ENCODE measurements at places on chromosomes 11 and 22.

- H3K36me3 ChIP-seq, result no peaks in the 10 kb centered on the region
- no peaks in the 10 kb centered on the region for H3K27me3 ChIP-seq
- no peak overlapping the region for H3K27ac ChIP-seq
- no peaks in the 10 kb centered on the region for H3K4me1 ChIP-seq
Measured at GRCh38 chr11:35968386-35969088, 24.7 kb downstream of the LDLRAD3 start.

DNA sequence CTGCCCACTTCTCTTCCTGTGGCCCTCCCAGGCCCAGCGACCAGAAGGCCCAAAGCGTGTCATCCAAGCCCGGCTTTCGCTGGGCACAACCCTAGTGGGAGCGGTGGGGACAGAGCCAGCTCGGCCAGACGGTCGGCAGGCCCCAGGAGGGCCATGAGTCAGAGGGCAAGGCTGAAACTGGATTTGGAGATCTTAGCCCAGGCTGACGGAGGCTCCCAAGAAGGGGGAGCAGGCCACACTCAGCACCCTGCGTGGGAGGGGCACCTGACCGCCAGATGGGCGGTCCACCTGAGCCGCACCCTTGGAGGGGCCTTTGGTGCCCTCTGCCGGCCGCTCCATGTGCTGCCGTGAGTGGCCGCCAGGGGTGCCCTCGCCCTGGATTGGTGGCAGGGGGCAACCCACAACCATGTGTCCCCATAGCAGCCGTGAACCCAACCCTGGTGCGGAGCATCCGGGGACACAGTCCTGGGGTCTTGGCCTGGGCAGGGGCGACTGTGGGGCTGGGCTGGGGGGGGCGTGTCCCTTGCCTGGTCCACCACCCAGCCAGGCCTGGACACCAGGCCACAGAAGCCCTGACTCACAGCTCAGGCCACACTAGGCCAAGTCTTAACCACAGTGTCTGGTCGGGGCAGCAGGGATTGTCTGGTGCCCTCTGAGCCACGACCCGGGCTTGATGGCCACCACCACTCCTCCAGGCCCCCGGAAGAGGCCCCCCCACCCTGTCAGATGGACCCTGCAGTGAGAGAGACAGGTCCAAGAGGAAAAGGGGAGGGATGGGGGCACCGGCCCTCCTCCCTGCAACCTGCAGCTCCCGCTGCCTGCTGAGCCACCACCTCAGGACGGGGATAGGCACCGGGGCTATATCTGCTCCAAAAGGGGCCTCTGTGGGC is 19.2 kb upstream of the TALDO1 start:
- no peaks in the 10 kb centered on the region for H3K27me3 ChIP-seq
- H3K4me1 ChIP-seq, result peaks cover 27% of the 10 kb centered on the region
- H3K4me3 ChIP-seq, result no peak overlapping the region
- no peak overlapping the region for H3K27ac ChIP-seq
- H3K36me3 ChIP-seq, result no peaks in the 10 kb centered on the region

- no peak overlapping the region for H3K4me3 ChIP-seq
- no peaks in the 10 kb centered on the region for H3K36me3 ChIP-seq
- no peaks in the 10 kb centered on the region for H3K27me3 ChIP-seq
- DNase-seq, result no peak
- no peaks in the 10 kb centered on the region for H3K4me1 ChIP-seq
- no peak overlapping the region for H3K27ac ChIP-seq
Measured at GRCh38 chr11:118846181-118846935, 37.3 kb upstream of the CXCR5 start.

DNA sequence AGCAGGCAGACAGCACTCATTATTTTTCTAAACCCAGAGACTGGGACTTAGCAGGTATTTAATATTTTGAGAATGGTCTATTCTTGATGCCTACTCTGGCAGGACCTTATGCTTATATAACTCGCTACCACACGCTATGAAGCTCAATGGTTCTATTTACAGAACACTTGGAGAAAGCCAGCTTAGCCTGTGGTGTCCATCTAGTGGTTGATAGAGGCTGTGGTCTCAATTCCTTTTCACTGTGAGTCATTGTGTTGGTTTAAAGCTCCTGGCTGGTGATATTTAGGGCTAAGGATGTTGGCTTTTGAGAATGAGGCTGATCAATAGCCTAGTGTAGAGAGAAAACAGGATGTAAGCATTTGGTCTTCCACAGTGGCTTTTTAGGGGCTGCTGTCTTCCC is 206.4 kb downstream of the DBX1 start:
- DNase-seq, result no peak
- H3K36me3 ChIP-seq, result no peaks in the 10 kb centered on the region
- H3K4me1 ChIP-seq, result no peaks in the 10 kb centered on the region
- H3K27ac ChIP-seq, result no peak overlapping the region

GRCh38 chr11:134352111-134352510 is 20.3 kb downstream of the GLB1L2 start:
- H3K27me3 ChIP-seq, result no peaks in the 10 kb centered on the region
- H3K27ac ChIP-seq, result no peak overlapping the region
- peaks cover 6% of the 10 kb centered on the region for H3K4me1 ChIP-seq
- H3K36me3 ChIP-seq, result no peaks in the 10 kb centered on the region
- H3K4me3 ChIP-seq, result no peak overlapping the region

GRCh38 chr22:24465566-24465965 is 29.6 kb upstream of the UPB1 start:
- H3K4me1 ChIP-seq, result no peaks in the 10 kb centered on the region
- H3K27me3 ChIP-seq, result no peaks in the 10 kb centered on the region
- H3K4me3 ChIP-seq, result no peak overlapping the region
- no peak overlapping the region for H3K27ac ChIP-seq
- H3K36me3 ChIP-seq, result no peaks in the 10 kb centered on the region

DNA sequence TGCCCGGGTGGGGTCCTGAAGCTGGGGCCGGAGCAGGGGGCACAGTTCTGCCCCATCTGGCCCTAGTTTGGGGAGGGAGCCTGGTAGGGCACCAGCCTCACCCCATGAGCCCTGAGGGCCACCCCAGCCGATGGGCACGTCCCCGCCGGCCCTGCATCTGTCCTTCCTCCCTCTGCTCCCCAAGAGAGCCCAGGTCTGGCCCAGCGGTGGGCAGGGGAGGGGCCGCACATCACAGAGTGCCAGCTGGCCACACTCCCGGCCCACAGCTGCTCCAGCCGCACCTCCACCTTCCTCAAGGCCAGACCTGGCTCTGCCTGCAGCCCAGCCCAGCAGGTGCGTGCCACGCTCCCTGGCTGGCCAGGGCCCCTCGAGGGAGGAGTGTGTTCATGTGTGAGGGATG is 21.6 kb downstream of the BRSK2 start:
- no peaks in the 10 kb centered on the region for H3K27me3 ChIP-seq
- no peak overlapping the region for H3K27ac ChIP-seq
- H3K4me3 ChIP-seq, result no peak overlapping the region
- DNase-seq, result no peak

DNA sequence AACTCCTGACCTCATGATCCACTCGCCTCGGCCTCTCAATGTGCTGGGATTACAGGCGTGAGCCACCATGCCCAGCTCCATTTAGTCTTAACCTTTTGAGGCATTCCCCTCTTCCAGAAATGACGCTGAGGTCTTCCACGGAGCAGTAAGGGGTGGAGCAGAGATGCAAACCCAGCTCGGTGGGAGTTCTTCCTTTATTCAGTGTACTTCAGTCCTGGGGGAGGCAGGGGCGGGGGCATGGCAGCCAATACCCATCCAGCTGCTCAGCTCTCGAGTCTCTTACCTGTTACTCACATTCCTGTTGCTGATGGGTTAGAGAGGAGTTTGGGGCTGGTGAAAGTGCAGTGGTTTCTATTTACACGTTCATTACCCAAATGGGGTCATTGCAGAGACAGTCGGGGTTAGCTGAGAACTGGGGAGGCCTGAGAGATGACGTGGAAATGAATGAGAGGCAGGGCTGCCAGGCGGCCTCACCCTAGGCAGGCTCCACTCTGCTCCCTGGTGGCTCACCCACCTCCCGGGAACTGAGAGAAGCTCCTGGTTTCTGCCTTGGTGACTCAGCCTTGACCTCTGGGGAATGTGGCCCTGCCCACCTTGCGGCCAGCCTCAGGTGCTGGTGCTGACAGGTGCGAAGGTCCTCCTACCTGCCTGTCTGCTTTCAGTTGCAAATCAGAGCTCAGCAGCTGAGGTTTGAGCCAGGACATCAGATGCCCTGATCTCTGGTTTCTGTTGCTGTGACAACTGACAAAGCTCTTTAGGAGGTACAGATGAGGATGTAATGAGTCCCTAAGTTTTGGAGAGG is 13.4 kb upstream of the ST14 start:
- H3K27ac ChIP-seq, result no peak overlapping the region
- H3K36me3 ChIP-seq, result peaks cover 14% of the 10 kb centered on the region
- H3K4me3 ChIP-seq, result no peak overlapping the region

DNA sequence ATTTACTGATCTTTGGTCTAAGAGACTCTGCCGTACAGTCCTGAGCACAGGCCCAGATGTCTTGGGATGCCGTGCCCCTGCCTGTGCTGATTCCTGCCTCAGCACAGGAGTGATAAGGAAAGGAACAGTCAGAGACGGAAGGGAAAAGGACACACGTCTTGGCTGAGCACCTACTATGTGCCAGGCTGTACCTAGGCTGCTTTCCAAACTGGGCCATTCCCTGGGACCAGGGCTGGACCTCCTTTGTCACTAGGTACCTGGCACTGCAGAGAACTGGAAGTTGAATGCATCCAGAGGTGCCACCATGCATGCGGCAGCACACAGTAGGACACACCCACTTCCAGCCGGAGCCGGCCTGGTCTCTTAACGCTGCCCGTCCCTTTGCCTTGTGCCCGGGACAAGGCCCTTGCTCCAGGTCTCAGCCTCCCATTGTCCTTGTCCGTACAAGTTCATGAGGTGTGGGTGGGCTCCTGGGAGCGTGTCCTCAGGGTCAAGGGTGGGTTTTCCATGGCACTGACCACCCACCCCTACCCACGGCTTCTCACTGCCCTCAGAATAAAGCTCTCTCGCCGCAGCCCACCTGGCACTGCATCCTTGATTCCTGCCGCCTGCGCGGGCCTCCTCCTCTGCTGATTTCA is 1.1 kb upstream of the SSTR3 start:
- no peaks in the 10 kb centered on the region for H3K27me3 ChIP-seq
- no peaks in the 10 kb centered on the region for H3K36me3 ChIP-seq
- no peak overlapping the region for H3K4me3 ChIP-seq

DNA sequence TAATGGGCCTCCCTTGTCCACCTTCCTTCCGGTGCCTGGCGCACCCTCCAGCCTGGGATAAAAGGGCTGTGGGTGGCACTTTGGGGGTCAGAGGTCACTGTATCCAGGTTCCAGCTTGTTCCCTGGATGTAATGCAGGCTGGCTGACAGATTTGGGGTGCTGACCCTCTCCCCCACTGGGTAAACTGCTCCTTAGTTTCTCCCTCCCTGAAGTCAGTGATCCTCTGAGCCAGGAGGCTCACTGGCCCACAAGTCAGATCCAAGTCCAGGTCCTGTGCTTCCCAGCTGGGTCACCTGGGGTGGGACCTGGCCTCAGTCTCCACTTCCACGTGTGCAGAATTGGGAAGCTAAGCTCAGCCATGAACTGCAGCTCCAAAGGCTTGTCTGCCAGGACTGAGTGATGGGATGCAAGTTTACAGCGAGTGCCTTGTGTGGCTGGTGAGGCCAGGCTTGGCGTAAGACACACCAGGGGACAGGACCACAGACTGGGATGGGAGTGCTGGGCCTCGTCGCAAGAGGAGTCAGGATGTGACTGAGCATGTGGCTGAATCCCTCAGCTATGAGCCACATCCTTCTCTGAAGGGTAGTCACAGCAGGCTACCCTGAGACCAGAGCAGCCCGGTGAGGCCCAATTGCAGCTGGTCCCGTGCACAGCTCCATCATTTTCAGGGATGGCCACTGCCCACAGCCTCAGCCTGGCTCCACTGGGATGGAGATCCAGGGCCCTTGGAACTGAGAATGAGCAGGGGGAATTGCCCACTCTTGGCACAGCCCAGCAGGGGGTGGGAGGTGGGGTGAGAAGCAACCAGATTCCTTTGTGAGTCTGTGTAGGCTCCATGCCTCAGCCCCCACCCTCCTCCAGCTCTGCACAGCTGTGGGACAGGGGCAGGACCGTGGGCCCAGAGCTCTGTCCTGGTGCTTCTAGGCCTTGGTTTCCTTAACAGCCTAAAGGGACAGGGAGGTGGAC is 7.2 kb downstream of the SHISA8 start:
- H3K36me3 ChIP-seq, result peaks cover 6% of the 10 kb centered on the region
- peaks cover 38% of the 10 kb centered on the region for H3K27me3 ChIP-seq
- H3K4me1 ChIP-seq, result peaks cover 34% of the 10 kb centered on the region
- no peak overlapping the region for H3K27ac ChIP-seq
- DNase-seq, result no peak

DNA sequence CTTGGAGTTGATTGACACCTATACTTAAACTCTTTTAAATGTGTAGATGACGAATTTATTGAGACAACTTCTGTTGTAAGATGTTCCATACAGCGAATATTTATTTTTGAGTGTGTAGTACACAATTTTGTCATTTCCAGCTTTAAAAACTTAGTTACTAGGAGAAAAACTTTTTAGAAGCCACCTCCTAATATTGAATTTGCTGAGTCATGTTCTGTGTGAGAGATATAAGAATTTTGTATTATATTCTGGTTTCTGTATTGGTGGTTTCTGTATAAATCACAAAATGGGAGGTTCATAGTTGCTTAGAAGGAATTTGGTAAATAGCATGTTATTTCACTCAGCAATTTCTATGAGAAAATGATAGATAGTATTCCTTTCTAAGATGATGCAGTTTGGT is 171.3 kb downstream of the WNT11 start:
- no peaks in the 10 kb centered on the region for H3K27me3 ChIP-seq
- no peaks in the 10 kb centered on the region for H3K36me3 ChIP-seq
- DNase-seq, result no peak
- no peak overlapping the region for H3K27ac ChIP-seq
- no peak overlapping the region for H3K4me3 ChIP-seq
- no peaks in the 10 kb centered on the region for H3K4me1 ChIP-seq

DNA sequence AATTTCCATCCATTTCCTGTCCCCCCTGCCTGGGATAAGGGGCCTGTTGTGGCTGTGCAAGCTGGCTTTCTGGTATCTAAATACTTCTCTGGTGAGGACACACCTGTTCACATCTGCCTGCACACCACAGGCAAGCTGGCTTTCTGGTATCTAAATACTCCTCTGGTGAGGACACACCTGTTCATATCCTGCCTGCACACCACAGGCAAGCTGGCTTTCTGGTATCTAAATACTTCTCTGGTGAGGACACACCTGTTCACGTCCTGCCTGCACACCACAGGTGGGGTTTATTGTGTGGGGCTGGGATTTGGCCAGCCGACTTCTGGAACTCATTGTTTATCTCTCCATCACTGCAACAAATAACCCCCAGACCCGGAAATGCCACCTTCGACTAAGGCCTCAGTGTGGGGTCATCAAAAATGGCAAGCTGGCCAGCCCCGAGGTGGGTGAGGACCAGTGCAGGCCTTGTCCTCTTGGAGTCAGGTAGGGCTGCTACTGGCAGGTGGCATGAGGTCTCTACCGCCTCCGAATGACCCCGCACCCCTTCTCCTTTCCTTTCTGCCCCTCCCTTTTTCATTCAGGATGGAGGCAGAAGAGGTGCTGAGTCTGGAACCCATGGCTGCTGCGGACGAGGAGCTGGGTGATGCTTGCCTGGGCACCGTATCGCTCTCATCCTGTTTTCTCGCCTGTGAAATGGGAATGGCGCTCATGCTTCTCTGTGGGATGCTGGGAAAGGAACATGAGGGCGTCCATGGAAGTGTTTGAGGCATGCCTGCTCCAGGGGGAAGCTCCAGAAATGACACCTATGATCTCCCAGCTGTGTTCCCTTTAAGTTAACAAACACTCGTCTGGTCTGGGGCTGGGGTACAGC is 43.5 kb upstream of the MYEOV start:
- no peaks in the 10 kb centered on the region for H3K4me1 ChIP-seq
- no peak overlapping the region for H3K27ac ChIP-seq
- H3K27me3 ChIP-seq, result no peaks in the 10 kb centered on the region
- H3K36me3 ChIP-seq, result no peaks in the 10 kb centered on the region
